ENCODE measurements at places on chromosomes 2 and 18.
A peak's percentile ranks its signal among the peaks of the same experiment; 100 is the strongest.

- DNase-seq, result no peak
Measured at GRCh38 chr2:145807554-145807953, 1287.6 kb upstream of the ZEB2 start.

GRCh38 chr2:112239862-112240261, 15.0 kb downstream of the ZC3H8 start:
- no peak for DNase-seq

GRCh38 chr2:26632624-26633185, 8.5 kb downstream of the CIB4 start:
- no peak for DNase-seq

DNA sequence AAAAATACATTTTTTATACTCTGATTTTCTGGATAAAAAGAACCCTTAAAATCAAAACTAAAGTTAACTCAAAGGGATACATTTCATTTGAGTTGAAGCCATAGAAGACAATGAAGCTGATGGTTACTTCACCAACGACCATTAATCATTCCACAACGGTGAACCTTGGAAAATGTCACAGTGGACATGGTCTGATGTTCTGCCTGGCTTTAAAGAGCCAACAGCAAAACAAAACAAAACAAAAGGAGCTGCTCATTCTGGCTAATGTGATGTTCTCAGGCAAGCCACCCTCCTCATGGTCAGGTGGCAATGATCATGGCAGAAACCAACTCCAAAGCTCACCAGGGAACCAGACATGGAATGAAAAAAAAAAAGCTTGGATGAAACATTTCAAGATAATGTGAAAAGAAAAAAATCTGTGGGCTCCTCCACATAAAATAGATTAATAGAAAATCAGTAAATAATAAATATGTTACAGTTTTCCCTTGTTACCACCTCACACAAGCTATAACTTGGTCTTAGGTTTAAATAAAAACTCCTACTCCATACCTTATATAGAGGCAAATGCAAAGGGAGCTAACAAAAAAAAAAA, 90.1 kb upstream of the SERTAD2 start:
- no peak for DNase-seq

DNA sequence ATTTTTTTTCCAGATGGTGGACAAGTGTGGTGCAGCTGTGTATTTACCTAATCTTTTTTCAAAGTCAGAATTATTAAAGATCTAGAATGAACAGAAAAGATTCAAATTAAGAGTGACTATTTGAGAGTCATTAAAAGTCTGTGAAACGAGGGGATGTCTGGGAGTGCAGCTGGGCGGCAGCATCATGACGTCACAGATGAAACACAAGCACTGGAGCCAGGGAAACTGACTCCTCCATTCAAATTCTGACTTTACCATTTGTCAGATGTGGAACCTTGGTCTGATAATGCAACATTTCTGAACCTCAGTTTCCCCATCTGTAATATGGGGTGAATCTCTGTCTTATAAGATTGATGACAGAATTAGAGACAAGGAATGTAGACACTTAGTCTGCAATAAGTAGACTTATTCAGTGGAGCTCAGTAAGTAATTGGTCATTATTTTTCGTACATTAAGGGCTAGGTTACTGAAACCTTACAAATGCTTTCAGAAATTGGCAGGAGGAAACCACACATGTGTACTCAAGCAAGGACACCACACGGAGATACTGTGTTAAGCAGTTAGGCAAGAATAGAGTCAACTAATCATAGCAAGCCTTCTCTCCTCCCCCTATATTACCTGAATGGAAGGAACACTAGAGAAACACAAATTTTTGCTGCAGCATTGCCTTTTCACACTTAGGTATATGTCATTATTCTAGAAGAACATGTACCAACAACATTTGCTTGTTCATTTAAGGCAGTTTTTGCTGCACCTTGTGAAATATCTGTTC, 27.8 kb upstream of the CXXC1 start:
- no peak for DNase-seq

DNA sequence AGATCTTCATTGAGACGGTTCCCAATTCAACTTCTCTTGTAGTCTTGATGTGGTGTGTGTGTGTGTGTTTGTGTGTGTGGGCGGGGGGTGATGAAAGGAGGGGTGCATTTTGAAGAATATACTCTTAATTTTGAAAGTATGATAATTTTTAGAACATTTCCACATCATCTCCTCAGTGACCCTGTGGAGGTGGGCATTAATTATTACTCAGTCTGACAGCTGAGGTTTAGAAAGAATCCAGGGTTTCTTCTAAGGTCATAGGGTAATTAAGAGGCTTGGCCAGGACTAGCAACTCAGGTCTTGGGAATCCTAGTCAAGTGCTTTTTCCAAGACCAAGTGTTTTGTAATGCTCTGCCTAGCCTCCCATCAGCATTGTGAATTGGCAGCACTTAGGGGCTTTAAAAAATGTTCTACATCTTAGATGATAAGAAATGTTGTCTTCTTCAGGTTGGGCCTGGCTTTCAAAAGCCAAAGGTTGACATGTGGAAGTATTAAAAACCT, 100.5 kb downstream of the SPTBN1 start:
- no peak for DNase-seq

- DNase-seq, result no peak
Measured at GRCh38 chr2:9315280-9315847, 108.0 kb downstream of the ITGB1BP1 start.

GRCh38 chr18:31247574-31248199, 70.3 kb upstream of the DSG1 start:
- no peak for DNase-seq

GRCh38 chr2:237262838-237263771, 150.9 kb downstream of the COL6A3 start:
- DNase-seq, result no peak

DNA sequence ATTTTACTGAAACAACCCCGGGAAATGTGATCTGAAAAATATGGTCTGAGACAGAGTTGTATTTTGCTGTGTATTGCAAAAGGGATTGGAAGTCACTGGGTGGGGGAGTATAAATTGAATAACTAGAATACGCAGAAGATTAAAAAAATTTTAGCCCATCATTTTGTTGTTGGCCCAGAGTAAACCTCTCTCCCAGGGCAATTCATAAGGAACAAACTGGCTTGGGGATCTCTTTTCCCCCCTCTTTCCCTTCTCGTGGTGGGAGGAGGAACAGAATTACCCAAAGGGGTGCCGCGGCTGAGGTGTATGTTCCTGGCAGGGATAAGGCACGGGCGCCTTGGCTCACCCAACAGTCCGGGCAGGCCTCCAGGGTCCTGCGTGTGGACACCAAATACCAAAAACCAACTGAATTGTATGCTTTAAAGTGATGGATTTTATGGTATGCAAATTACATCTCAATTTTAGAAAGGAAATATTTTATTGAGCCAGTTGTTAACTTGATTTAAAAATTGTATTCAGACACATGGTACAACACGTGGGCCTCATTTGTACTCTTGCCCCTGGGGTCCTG, 121.2 kb upstream of the SPRED2 start:
- DNase-seq, result no peak

- peak; percentile 33 for DNase-seq
Measured at GRCh38 chr2:68292108-68292710, 27.5 kb downstream of the CNRIP1 start.

DNA sequence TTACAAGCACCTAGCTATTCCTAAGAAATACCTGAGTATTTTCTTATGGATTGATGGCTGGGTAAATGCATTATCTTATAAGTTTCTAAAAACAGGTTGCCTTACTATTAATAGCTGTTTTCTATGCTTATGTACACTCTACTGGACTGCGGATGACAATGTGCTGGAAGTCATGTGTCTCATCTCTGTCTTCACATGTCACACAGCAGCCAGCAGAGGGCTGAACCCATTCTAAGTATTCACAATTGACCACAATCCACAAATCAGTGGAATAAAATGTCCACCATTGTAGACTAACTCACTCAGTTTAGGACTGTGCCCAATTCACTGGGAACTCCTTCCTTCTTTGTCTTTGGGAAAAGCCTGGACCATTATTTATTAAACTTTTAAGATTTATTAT, 371.2 kb downstream of the INSIG2 start:
- DNase-seq, result no peak

- no peak for DNase-seq
Measured at GRCh38 chr2:179592167-179592936, 269.1 kb downstream of the ZNF385B start.

DNA sequence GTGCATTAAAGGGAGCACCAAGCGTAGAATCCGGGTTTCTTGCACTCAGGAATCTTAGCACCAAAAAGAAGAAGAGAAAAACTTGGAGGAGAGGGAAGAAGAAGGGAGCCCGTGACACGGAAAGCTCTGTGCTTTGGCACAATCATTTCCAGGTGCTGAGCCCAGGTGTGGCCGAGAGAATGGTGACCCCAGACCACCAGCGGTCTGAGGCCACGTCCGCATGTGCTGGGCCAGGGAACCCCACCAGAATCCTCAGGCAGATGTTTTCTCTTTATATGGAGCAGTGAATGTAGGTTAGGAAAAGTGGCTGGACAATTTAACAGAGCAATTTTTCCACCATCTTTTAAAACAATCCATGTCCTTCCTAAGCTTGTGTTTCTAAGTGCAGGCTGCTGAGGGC, 520.9 kb downstream of the EPHA4 start:
- DNase-seq, result no peak

DNA sequence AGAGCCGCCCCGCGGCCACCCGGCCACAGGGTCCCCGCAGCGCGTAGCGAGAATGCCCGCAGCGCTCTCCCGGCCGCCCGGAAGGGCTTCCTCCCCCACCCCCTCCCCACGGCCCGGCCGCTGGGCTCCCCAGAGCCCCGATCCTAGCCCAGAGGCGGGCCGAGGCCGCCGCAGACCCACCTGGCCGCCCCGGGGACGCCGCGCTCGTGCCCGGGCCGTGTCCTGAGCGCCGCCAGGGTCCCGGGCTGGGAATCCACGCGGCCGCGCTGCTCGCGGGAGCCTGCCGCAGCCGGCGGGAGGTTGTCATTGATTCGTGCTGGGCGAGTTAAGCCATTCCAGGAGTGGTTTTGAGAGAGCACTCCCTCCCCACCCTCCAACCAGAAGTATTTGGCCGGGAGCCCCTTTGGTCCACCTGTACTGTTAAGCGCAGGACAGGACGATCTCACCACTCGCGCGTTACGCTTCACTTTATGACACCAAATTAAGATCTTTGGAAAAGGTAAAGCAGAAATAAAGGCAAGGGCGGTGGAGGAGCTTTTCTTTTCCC, 206.4 kb upstream of the SMAD2 start:
- no peak for DNase-seq

GRCh38 chr2:122960759-122961641, 1064.1 kb upstream of the CNTNAP5 start:
- DNase-seq, result no peak
